ENCODE measurements at places on chromosomes 7 and 10.

DNA sequence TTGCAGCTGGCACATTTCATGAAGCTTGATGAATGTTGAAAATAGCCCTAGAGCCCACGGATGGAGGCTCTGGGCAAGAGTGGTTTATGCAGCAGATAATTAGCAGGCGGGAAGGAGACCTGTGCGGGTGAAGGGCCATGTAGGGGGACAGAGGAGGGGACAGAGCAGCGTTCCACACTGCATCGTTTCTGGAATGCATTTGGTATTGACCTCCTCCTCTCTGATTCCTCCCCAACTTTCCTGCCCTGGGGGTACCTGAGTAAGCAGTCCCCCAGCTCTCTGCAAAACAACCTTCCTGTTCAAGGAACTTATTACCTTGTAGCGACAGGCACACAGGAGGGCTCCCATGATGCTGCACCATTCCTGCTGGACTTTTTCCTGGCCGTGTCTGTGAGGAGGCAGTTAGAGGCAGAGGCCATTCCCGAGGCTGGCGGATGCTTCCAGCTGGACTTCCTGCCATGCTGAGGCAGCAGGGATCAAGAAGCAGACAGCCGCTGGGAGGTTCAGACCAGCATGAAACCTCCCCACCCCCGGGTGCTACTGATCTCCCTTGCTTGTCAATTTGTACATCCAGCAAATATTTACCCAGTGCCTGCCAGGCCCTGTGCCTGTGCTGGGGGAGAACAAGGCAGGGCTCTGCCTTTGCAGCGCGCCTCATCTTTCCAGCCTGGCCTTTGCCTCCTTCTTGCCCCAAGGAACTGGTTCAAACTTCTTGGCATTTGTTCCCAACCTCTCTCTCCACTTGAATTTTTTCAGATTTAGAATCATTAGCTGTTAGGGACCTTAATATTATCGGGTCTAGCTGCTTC, 28.7 kb downstream of the SLC29A3 start:
- no peak for DNase-seq

DNA sequence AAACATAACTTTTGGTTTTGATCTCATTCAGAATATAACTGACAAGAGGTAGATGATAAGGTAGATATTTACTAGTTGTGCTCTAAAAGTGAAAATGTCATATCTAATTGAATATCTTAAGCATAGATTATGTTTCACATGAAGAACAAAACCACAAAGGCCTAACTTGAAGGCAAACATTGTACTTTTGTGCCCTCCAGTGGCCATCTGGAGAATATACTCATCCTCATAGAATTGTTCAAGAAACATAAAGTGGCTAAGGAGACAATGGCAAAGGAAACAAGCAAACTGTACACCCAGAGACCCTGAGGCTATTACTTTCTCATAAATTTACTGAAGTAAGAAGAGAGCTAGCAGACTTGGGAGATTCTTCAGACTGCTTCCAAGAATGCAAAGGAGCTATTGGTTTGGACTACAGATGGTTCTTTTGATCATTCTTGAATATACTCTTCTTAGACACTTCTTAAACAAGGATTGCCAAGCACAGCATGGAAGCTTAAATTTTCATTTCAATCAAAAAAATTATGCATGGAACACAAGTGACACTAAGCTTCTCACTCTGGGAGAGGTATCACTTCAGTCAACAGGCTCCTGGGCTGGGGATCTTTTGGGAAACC, 98.2 kb upstream of the DKK1 start:
- DNase-seq, result no peak

DNA sequence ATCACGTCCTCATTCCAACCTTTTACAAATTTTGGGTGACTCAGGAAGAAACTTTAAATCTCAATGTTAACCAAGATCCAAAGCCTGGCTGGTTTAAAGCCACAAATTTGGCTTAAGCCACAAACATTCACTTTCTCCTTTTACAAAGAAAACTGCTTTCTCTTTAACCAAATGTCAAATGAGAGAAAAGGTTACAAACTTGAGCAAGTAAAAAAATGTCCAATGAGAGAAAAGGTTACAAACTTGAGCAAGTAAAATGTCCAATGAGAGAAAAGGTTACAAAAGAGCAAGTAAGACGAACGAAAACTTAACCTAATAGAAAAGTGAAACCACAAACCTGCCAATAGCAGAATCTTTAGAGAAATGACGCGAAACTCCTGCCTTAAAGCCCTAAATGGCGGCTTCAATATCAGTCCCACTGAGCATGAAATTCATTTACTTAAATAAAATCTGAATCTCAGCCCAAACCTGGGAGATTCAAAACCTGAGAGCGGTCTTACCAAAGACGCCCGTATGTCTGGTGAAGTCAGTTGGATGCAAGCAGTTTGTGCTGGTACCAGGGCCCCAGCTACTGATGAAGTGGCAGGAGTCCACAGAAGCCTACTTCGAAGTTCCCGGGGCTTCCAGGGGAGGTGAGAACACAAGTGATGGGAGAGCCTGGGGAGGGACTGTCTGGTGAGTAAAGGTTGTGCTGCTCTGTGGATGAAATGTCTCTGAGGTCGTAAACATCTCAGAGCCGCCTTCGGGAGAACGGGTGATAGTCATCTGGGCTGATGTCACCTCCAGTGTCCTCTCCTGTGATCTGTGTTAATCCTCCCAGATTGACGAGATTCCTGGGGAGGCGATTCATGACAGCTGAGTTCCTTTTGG, 74.6 kb downstream of the PAXIP1 start:
- peak; percentile 89 for DNase-seq

DNA sequence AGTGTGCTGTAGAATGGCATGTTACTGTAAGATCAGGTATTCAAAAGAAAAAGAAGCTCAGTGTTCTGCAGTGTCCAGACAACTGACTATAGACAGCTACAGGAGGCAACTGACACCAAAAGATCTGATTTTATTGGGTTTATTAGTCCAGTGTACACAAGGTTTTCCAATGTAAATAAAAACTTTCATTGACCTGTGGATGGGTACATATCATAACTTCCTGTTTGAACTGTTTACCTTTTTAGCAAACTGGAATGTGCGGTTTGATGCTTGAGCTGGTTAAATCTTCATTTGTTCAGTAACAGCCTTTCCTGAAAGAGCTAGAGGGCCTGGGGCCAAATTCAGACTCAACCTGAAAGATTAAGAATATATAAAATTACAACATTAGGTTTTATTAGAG, 172.6 kb upstream of the SP8 start:
- DNase-seq, result no peak

DNA sequence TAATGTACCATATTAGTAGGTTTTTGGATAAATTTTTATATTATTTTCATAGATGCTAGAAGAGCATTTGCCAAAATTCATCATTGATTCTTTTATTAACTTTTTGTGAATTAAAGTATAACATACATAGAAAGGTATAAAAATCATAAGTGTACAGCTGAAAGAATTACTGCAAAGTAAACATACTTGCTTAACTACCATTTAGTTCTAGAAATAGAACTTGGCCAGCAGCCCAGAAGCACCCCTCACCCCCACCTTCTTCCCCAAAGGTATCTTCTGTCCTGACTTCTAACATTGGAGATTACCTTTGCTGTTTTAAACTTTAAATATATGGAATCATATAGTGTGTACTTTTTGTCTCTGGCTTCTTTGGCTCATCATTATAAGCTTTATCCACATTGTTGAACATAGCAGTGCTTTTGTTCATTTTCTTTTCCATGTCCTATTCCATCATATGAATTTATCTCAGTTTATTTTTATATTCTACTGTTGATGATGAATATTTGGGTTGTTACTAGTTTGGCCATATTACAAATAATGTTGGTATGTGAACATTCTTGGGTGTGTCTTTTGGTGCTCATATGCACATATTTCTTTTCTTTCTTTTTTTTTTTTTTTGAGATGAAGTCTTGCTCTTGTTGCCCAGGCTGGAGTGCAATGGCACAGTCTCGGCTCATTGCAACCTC, 142.8 kb downstream of the ADK start:
- peak; percentile 44 for DNase-seq

- DNase-seq, result no peak
These were observed 57.2 kb downstream of the FAM171A1 start for GRCh38 chr10:15313843-15314242.

DNA sequence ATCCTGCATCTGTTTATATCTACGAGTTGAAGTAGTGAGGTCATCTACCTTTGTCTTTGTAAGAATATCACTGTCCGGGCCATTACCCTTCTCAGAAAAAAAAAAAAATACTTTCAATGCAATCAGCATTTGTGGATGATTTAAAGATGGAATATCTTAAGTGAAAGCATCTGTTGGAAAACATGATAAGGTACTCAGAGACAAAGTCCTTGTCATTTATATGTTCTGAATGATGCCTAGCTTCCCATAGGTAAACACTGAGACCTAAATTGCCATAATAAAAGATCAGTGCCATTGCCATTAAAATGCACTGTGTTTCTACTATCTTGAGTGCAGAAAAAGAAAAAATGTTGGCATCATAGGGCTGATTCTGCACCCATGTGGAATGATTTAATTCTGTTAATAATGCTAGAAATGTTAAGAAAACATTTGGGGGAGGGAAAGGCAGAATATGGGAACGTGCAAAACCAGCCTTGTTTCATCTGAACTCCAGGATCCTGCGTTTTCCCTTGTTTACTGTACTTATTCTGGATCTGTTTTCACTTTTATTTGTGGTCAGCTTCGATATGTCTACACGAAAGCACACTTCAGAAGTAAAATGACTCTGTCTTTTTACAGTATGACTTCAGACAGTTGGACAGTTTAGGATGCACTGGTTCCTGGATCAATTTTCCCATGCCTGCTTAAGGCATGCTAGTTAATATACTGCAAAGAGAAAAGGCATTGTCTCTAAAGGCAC, 669.8 kb downstream of the SUGCT start:
- no peak for DNase-seq

GRCh38 chr10:22086730-22087401, 83.3 kb upstream of the DNAJC1 start:
- peak; percentile 21 for DNase-seq

GRCh38 chr10:112213098-112213823, 29.7 kb upstream of the GPAM start:
- no peak for DNase-seq

DNA sequence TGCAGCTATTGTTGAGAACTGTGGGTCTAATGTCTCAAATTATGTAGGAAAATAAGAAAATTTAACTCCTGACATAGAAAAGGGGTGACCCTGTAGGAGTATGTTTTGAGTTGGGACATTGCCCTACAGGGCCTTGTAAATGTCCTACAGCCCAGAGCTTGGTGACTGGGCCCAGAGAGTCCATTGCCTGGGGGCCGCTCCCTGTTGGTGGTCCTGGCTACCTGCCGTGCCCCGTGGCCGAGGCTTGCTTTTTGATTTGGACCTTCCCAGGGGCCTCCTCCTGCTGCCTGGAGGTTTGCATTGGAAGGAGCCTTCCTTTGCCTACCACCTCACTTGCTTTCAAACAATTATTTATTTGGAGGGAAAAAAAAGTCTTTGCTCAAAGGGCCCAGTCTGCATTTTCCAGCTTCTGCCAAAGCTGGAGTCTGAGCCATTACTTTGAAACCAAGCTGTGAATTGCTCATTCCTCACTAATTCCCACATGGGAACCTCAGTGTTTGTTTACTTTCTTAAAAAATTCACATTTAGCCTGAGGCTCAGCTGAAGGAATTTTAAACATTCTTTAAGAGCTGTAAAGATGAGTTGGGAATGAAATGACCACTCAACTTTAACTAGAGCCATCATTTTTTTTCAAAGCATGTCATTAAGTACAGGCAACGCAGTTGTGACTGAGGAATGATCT, 355.0 kb downstream of the GLRX3 start:
- DNase-seq, result no peak

DNA sequence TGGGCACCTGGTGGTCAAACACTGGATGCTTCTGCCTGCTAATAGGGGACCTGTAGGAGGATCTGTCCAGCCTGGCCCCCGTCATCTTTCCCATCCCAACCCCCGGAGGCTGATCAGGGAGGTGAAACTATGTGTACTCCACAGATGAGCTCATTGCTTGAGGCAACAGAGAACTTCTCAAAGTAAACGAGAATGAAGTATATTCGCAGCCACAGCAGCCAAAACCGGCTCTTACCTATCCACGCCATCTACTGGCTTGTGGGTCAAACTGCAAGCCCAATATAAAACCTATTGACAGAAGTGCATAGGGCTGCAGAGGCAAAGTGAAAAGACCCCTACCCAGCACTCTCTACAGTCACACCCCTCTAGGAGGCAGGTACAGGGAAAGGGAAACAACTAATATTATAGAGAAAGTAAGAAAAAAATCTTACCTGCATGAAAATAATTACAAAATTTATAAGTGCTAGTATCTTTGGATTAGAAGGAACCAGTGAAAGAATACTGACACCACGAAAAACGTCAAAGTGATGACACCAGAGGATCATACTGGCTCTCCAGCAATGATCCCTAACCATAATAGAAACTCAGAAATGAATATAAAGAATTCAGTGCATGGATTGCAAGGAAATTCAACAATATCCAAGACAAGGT, 973.5 kb downstream of the ANKRD7 start:
- no peak for DNase-seq

DNA sequence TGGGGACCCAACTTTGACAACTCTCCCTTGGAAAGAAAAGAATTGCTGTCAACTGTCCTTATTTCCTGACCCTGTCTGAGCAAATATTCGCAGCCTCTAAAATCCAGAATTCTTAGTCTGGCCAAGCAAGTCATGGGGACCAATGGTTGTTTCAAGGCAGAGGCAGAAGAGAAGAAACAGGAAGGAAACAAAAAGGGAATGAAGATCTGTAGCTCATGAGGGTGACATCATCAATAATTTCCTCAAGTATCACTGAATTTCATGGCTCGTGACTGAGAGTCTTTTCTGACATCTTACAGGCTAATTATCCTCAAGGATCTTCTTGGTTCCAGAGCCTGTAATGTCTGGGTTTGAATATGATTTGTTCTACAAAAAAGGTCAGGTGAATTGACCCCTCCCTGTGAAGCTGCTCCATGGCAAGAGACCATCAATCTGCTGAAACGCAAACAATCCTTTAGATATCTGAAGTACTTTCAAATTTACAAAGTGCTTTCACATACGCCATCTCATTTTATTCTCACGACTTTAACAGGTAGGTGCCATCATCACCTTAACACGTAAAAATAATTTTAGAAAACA, 5.8 kb downstream of the CDK6 start:
- no peak for DNase-seq

DNA sequence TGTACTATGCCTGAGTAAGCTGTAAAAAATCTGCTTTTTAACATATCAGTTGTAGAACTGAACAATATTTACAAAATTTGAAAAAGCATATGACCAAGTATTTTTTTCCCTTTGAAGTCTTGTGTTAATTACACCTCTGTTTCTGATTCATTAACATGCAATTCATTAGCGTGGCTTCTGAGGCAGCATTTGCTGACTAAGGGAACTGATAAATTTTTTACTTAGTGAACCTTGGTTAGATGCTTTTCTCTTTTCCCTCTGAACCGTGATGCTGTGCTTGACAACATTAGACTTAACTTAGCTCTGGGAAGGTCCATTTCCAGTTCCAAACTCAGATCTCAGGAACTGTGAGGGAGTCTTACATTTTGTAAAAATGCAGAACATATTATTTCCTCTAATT, 28.1 kb downstream of the TWIST1 start:
- DNase-seq, result no peak

- no peak for DNase-seq
These were observed 40.6 kb upstream of the AGBL3 start for GRCh38 chr7:134945691-134946090.

- DNase-seq, result no peak
These were observed 26.9 kb upstream of the ABCA13 start for GRCh38 chr7:48144291-48144768.

- peak; percentile 28 for DNase-seq
These were observed 147.7 kb upstream of the SLC26A5 start for GRCh38 chr7:103593691-103594090.
